Cardiac septum (tissue), 1 donor: ENCODE measurements at places on chromosomes 6 and 20. TPM values are rescaled to one million over a fixed set of nuclear protein-coding genes. Genes with fewer than 3 reads are reported as not detected.

GRCh38 chr6:148471624-148472159, 129.1 kb downstream of the SASH1 start:
- DNase-seq = no peak

DNA sequence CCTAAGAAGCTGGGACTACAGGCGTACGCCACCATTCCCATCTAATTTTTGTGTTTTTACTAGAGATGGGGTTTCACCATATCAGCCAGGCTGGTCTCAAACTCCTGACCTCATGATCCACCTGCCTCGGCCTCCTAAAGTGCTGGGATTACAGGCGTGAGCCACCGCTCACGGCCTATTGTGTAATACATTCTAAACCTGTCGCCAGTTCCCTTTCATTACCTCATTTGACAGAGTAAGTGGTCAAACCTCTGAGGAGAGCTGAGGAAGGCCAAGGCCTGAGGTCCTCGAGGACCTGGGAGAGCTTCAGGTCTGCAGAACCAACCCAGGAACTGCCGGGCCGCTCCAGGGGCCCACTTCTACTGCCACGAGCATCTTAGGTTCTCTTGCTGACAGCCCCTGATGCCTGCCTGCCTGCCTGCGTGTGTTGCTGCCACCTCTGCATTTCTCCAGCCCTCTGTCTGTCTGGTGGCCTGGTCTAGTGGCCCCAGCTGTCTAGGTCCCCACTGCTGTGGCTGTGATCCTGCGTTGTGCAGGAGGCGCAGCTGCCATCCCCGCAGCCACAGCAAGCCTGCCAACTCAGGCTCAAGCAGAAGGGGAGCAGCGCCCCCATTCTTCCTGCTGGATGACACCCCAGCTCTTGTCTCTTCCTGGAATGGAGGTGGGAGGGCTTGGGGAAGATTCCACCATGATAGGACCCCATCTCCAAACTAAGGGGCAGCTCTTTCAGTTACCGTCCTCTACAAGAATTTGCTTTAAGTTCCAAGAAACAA, 45.3 kb downstream of the PRR18 start:
- DNase-seq = no peak

- DNase-seq = peak; percentile 89
These were observed 112.1 kb downstream of the ASXL1 start for GRCh38 chr20:32470025-32470861.

DNA sequence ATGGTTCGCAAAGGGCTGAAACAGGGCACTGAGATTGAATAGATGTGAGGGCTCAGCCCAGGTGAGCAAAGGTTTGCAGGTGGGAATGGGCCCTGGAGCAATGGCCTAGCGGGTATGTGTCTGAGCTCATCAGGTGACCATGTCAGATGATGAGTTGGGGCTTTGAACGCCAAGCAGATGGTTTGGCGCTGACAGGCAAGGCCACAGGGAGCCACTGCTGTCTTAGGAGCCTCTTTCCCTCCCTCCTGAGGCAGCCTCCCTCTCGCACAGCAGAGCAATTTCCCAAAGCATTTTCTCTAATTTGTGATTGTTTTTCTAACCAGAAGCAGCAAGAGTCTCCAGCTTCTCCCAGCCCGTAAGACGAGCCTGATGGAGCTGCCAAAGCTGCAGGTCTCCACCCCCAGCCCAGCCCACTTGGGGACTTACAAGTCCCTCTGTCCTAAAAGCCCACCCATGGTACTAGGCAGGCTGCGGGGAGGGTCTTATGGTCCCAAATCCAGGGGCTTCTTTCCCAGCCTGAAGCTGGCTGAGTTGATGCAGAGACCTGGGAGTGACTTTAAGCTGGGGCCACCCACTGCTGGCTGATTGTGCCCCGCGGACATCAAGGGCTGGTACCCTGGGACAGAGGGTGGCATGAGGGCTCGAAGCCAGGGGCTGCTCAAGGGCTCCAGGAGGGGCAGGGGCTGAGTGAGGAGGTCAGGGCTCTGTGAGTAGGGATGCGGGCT, 11.6 kb downstream of the CDH22 start:
- no peak for DNase-seq

- no peak for DNase-seq
These were observed 90.3 kb downstream of the TCP11 start for GRCh38 chr6:35050757-35051330.

DNA sequence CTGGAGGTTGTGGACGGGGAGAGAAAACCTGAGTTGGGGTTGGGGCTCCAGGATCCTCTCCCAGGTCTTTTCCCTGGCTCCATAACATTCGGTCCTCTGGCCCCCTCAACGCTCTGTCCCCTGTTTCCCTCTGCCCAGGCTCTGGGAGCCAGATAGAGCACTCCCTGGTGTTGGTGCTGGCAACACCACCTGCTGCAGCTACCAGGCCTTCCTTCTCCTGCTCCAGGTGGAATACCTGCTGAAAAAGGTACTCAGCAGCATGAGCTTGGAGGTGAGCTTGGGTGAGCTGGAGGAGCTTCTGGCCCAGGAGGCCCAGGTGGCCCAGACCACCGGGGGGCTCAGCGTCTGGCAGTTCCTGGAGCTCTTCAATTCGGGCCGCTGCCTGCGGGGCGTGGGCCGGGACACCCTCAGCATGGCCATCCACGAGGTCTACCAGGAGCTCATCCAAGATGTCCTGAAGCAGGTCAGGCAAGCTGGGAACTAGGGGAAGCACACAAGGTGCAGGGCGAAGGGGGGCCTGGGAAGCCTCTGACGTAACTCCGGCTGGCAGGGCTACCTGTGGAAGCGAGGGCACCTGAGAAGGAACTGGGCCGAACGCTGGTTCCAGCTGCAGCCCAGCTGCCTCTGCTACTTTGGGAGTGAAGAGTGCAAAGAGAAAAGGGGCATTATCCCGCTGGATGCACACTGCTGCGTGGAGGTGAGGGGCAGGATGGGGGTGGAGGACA, 14.6 kb downstream of the DEF6 start:
- peak; percentile 72 for DNase-seq

- no peak for DNase-seq
These were observed 9.8 kb downstream of the RBM38 start for GRCh38 chr20:57400821-57401564.

DNA sequence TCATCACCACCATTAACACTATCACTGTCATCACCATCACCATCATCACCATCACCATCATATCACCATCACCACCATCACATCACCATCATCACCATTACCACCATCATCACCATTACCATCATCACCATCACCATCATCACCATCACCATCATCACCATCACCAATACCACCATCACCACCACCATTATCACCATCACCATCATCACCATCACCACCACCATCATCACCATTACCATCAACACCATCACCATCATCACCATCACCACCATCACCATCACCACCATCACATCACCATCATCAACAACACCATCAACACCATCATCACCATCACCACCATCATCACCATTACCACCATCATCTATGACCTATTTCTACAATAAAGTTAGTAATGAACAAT, 86.1 kb upstream of the PDE10A start:
- no peak for DNase-seq

- no peak for DNase-seq
These were observed 85.5 kb upstream of the RPS6KA2 start for GRCh38 chr6:166712286-166713228.

DNA sequence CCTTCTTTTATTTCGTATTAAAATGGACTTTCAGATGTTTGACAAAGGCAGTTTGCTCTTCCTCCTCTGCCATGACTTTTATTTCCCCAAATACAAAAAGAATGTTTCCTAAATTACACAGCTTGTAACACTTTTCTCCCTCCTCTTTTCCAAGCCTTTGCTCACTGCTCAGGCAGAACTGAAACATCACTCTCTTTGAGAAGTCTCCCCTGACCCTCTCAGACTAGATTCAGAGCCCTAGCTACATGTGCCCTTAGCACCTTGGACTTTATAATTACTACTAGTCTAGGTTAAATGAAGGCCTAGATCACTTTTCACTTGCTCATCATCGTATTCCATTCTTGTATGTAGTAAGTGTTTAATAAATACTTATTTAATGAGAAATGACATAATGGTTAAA, 8.5 kb upstream of the KIF6 start:
- no peak for DNase-seq

DNA sequence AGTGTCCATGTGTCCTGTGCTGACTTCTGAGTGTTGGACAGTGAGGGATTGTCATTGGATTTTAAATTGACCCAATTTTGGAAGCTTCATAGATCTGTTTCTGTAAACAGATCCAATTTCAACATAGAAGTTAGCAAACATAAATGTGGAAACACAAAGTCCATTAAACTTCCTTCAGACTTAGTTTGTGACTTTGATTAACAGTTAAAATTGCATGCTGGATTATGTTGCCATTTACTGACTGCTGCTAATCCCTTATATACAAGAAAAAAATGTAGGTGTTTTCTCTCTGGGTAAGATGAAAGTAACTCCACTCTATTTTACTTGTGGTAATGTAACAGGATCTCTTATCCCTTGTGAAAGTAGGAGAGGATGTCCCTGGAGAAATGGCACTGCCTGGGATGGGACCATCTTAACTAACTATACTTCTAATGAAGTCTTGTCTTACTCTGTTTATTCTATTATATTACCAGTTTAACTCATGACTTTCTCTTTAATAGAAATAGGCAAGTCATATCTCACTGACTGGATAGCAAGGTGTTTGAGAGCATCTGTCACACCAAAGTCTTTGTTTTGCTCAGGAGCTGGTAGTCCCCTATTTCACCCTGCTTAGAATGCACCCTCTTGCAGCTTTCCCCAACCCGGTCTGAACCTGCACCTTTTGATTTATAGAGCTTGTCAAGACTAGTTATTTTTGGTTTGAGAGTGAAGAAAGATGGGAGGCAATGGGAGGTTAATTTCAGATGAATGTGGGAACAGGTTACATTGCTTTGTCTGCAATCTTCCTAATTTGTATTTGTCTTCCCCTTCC, 7.2 kb downstream of the TPX2 start:
- no peak for DNase-seq

GRCh38 chr6:168799067-168799466, 358.1 kb downstream of the SMOC2 start:
- DNase-seq = no peak

GRCh38 chr6:128172081-128172480, 271.2 kb upstream of the THEMIS start:
- DNase-seq = no peak

DNA sequence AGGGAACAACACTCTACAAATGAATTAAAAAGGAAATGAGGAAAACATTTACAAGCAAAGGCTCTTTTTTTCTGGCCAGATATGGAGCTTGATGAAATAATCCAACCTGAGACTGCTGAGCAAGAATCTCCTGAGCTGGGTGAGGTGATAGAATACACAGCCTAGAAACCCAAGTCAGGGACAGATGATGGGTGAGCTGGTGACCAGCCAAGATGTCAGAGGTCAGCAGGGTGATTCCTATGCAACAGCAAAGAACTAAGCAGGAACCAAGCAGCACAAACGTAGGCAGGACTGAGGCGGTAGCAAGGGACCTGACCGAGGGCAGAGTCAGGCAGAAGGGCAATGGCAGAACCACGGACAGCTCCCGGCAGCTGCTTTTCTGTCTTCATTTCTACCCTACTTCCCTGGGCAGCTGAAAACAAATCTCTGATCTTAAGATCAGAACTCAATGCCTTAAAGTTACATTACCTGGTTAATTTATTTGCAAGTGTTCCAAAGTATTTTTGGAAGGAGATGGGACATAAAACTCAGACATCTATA, 75.1 kb downstream of the CDC40 start:
- DNase-seq = no peak

DNA sequence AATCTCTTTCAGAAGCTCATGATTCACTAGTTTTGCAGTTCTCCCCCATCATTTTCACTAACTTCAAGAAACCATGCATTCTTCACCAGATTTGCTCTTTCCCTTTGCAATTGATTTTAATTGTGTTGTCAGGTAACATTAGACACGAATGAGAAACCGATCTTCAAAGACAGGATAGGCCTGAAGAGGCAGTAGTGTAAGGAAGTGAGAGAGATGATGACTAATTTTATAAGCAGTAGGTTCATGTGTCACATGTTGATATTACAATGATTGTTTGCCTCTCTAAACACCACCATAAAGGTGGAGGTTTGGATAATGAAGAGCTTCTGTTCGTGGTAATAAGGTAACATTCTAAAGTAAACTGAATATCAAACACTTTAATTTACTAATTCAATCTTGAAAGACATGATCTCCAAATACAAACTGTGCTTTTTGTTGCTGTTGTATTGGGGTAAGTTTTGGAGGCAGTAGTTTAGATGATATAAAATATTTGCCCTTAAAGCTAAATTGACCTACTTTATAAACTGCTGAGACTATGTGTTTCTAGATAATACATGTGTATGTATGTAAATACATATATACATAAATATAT, 207.2 kb downstream of the PHACTR1 start:
- DNase-seq = no peak

SPTLC3 gene
- 2.2 TPM for total RNA-seq

SLCO4A1 gene
- 10.8 TPM for total RNA-seq

FAM209B gene
- total RNA-seq = not detected

ULBP3 gene
- total RNA-seq = 0.57 TPM

DPPA5 gene
- not detected for total RNA-seq

BPIFB4 gene
- total RNA-seq = not detected

PDE7B gene
- total RNA-seq = 4.4 TPM

LY6G6C gene
- total RNA-seq = not detected
